Fibroblast of skin of abdomen (primary cell): ENCODE measurements at places on chromosomes 13 and 19.

GRCh38 chr19:41545547-41545946 lies 30.4 kb upstream of the CEACAM21 start:
- no peak for DNase-seq

- DNase-seq: no peak
Measured at GRCh38 chr13:80314711-80315653, 25.9 kb downstream of the SPRY2 start.

- DNase-seq: no peak
Measured at GRCh38 chr19:48742096-48742495, 1.7 kb upstream of the RASIP1 start.

DNA sequence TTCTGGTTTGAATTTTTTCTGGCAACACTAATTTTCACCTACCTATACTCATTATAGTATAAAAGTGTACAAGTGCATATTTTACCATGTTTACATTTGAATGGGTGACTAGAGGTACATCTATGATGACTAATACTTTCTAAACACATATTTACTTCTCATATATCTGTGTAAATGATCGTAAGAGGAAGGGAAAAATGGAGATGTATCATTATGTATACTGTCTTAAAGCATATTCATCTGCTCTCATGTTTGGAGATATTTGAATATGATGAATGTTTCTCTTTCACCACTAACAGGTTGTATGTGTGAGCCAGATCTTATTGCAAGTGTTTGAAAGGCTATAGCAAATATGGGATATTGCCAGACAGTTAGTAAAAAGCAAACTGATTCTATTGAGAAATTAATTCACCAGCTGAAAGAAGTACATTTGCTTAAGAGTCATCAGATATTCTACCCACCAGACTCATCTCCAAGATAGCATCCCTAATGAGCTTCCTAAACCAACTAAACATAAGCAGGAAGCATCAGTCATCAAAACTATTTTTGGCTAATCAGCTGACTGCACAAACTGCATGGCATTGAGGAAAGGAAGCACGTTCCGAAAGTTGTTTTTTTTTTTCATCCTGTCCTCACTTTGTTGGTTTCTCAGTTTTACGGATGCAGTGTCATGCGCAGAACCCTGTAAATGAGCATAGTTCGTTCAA lies 738.2 kb downstream of the GPC5 start:
- peak; percentile 11 for DNase-seq

DNA sequence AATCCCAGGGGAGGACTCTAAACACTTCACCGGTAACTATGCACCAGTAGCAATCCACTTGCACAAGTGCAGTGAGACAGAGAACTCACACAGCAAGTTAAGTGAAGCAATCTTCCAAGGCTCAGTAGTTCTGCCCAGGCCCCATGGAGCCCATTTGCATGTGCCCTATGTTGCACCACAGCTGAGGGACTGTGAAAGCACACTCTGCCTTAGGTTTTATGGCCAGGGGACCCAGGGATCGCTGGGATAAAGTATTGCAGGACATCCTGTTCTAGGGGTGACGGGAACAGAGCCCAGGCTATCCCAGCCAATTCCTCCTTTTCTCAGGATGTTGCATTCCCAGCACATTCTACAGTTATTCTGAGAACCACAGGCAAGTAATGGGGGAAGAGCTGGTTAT lies 6.0 kb upstream of the AMER2 start:
- no peak for DNase-seq

DNA sequence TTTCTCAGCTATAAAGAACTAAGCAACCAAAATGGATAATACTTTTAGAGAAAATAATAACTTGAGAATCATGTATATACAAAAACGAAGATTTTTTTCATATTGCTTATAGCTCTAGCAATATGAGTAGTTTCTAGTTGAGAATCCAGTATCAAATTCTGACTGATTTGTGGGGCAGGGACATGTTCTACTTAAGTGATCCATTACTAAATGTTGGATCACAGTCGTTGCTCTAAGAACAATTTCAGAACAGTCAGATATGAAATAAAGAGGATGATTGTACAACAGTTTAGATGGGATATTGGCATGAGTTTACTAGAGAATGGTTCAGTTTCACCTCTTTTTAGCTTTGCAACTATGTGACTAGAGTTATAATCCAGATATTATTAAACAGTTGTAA lies 39.9 kb downstream of the SOX21 start:
- DNase-seq: no peak

DNA sequence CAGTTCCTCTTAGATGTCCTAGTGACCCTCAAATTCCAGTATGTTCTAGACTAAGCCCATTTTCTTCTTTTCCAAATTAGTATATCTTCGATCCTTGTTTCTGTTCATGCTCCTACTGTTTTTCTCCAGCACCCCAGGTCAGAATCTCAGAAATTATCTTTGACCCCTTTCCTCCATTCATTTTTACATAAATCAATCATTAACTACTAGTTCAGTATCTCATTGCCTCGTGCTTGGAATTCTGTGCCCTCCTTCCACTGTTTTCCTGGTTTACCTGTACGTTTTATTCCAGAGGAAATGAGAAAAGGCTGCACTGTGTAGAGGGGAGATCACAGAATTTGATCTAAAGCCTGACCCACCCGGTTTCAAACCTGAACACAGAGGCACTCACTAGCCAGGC lies 107.9 kb downstream of the LRCH1 start:
- DNase-seq: no peak

GRCh38 chr13:94090773-94091480 lies 388.6 kb downstream of the DCT start:
- DNase-seq: no peak

GRCh38 chr19:49869009-49869483 lies 1.7 kb upstream of the PNKP start:
- no peak for DNase-seq

- no peak for DNase-seq
Measured at GRCh38 chr19:5020368-5020767, 51.5 kb downstream of the KDM4B start.

GRCh38 chr13:42337808-42338600 lies 66.1 kb downstream of the AKAP11 start:
- no peak for DNase-seq

DNA sequence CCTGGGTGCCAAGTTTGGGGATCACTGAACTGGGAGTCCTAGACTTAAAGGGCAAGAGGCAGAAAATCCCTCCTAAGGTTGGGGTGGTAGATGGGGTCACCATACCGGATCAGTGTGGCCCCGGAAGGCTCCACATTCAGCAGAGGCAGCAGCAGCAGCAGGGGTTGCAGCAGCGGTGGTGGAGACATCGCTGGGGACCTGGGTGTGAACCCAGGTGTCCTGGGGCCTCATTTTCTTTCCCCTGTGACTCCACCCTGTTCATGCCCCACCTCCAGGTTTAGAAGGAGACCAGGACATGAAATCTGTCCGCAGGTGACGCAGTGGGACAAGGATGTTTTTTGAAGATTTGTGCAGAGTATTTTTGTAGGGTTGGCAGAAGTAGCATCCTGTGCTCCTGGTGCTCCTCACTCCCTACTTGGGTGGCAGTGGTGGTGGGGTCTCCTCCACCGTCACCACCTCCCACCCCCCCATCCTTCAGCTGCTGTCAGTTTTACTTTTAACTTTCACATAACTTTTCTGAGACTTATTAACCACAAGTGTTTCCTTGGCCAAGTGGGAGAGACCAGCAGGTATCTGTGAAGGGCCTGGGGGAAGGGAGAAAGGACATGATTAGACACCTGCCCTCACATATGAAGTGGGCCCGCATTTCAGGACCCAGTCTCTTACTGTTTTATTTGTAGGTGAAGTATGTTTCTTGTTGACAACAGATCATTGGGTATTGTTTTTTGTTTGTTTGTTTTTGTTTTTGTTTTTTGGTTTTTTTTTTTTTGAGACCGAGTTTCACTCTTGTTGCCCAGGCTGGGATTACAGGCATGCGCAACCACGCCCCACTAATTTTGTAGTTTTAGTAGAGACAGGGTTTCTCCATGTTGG lies at the start of gene NAPSA:
TSS of gene NAPSA (minus strand) at position 206 of the 873 bp plus-strand sequence. CDS start at position 188, 18 bp downstream.
- DNase-seq: no peak

DNA sequence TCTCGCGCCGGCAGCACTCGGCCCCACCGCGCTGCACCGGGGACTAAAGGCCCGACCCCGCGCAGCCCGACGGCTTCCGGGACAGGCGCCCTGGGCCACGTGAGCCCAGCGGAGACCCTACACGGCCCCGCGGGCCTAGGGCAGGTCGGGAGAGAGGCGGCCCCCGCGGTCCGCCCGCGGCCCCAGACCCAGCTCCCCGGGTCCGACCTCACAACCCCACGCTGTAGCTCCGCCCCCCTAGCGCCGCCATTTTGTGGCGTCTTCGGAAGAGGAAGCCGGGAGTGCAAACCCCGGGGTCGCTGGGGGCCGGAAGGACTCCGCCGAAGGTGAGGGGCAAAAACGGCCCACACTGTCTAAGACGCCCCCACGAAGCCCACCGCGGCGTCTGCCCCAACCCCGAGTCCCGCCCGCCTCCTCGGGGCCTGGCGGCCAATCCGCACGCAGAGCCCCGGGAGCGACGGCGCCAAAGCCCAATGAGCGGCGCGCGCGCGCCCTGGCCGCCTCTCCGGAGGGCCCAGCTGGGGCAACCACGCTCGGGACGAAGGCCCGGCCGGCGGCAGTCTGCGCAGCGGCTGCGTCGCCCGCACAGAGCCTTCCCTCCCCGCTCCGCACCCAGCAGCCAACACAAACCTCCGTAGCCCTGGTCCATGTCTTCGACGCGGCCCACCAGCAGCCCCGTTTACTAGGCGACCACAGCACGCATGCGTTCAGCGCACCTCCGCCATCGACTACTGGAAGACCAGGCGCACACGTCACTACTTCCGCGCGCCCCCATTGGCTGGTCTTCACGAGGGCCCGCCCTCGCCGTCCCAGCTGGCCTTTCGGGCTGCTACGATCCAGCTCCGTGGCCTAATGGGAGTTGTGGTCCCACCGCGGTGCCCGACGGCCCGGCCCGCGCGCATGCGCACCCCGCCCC lies at the start of gene AKAP8:
TSS of gene AKAP8 (minus strand) at position 705 of the 916 bp plus-strand sequence. CDS start at position 649, 56 bp downstream.
- peak; percentile 99 for DNase-seq

GRCh38 chr19:56980906-56981305 lies 138.9 kb upstream of the USP29 start:
- DNase-seq: no peak

DNA sequence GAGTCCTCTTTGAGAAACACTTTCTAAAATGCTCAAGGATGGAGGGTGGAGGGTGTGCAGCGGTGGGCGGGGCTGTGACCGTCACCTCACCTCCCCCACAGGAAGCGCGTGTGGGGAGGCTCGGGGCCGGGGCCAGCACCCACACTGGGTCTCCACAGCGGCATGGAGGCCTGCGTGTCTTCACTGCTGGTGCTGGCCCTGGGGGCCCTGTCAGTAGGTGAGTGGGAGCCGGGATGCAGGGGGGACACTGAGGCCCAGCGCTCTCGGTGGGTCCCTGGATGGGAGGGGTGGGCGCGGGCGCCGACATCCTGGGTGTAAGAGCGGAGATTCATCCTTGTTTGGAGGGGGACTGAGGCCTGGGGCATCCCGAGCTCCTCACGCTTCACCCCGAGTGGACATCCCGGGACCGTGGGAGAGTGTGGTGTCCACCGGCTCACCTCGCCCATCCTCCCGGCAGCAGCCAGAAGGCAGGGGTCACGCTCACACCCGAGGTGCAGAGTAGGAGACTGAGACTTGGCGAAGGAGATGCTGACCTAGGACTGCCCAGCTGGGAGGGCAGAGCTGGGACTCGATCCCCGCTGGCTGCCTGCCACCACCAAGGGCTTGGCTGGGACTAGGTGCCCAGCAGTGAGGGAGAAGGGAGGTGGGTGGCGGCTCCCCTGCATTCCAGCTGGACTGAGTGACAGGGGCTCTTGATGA lies at the start of gene GZMM:
TSS of gene GZMM (plus strand) at position 144 of the 699 bp plus-strand sequence. CDS start at position 163, 19 bp downstream.
- no peak for DNase-seq
